ENCODE measurements at places on chromosomes 6 and 20. TPM values are rescaled to one million over a fixed set of nuclear protein-coding genes. Genes with fewer than 3 reads are reported as not detected.

DNA sequence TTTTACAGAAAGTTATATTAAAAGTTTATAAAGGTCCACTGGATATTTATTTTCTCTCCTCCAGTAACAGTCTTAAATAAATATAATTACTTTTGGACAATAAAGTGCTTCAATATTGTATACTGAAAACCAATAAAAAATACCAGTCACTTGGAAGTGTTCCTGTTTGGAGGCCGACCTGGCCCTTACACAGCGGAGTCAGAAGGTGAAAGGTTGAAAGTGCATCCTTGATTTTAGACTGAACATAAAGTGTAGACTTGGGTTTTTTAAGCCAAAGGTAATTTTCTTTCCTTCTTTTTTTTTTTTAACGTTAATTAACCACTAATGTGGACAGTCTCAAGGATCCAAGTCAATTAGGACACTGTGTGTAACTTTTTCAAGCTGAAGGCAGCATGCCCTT lies 152.3 kb upstream of the TBX18 start:
- no peak for DNase-seq

GPR63 gene
- 0.46 TPM for polyA plus RNA-seq

PNPLA1 gene
- 0.21 TPM for polyA plus RNA-seq

DNA sequence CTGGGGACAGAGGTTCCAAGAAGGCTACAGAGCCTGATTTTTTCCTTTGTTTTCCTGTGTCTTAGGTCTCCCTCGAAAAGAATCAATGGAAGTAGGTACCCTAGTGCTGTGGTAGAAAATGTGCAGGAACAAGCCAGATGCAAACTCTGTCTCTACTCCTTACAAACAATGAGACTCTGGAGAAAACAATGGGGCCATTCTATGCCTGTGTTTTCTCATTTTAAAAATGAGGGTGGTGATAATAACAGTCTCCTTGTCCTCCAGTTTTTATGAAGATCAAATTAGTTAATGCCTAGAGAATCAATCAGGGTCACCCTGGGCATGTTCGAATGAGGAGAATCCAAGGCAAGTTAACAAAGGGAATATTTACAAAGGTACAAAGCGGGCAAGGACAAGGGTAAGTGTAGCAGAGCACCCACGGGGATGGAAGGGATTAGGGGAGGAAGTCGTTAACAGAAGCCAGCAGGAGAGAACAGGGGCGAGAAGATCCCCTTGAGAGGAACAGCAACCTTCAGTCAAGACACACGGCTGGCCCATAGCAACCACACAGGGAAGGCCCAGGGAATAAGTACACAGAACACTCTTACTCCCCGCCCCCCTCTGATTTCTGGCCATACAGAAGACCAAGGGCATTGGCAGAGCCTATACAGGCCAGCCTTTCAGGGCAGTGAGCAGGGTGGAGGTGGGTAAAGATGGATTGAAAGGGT lies 342.8 kb downstream of the PTPRT start:
- no peak for DNase-seq

DNA sequence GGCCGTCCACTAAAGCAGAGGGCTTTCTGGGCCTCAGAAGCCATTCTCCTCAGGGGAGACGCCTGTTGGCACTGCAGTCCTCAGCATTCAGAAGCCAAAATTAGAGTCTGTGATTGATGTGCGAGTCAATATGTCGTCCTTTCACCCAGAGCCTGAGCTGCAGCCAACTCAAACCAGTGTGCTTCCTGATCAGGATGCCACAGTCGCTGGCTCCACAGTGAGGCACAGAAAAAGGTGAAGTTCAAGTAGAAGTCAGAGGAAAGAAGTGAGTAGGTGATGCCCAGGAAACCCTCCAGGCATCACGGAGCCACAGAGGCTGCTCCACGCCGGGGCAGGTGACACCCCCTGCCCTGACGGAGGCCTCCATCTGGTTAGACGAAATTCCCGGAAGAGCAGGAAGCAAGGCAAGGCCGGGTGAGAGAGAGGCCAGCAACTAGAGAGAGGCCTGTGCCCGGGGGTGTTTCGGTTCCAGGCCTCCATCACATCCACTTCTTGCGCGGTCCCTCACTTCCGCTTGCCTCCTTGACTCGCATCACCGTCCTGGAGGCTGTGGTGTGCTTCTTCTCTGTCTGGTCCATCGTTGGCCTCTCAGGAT lies 177.7 kb upstream of the SNX9 start:
- DNase-seq: no peak

DNA sequence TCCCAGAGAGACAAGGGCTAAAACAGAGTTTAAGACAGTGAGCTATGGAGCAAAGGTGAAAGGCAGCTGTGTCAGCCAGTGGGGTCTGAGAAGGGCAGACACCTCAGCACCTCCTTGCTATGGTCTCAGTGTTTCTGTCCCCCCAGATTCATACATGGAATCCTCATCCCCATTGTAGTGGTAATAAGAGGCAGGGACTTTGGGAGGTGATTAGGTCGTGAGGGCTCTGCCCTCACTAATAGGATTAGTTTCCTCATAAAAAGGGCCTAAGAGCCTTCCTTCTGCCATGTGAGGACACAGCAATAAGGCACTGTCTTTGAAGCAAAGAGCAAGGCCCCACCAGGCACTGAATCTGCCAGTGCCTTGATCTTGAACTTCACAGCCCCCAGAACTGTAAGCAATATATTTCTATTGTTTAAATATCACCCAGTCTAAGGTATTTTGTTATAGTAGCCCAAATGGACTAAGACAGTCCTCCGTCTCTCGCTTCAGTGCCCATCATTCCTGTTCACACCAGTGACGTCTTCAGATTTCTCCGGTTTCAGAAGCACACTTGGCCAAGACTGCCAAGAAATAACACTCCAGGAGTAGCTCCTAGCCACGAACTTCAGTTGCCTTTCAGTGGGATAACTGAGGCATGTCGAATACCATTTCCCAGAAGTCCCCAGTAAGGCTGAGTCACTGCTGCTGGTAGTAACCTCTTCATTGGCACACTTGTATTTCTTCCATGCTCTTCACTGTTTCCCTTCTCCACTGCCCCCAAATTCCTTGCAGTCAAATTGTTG lies 32.8 kb downstream of the SLC13A3 start:
- no peak for DNase-seq

Data from thymus (tissue), 14 donors.